ENCODE measurements at places on chromosomes 3 and 15.
A peak's percentile ranks its signal among the peaks of the same experiment; 100 is the strongest.

- no peaks in the 10 kb centered on the region for H3K27me3 ChIP-seq
- H3K27ac ChIP-seq: no peak overlapping the region
- peak; percentile 17 for DNase-seq
- no peaks in the 10 kb centered on the region for H3K36me3 ChIP-seq
These were observed 40.8 kb upstream of the BHLHE40 start for GRCh38 chr3:4938281-4938982.

DNA sequence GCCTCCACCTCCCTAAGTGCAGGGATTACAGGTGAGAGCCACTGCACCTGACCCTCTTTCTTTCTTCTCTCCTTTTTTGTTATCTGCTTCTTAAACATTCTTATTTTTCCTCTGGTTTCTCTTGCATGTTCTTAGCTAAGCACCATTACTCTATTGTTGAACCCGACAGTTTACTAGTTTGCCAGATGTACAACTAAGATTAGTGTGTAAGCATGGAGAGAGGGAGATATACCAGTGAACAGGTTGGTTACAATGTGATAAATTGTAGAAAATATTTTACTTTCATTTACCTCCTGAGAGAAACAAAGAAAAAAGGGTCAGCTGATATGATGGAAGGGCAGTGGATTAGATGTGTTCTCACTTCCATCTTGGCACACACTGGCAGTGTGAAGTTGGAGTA lies 4.9 kb downstream of the HAUS2 start:
- peaks cover 4% of the 10 kb centered on the region for H3K4me1 ChIP-seq
- H3K36me3 ChIP-seq: peaks cover 1% of the 10 kb centered on the region
- no peak overlapping the region for H3K27ac ChIP-seq
- no peaks in the 10 kb centered on the region for H3K27me3 ChIP-seq

DNA sequence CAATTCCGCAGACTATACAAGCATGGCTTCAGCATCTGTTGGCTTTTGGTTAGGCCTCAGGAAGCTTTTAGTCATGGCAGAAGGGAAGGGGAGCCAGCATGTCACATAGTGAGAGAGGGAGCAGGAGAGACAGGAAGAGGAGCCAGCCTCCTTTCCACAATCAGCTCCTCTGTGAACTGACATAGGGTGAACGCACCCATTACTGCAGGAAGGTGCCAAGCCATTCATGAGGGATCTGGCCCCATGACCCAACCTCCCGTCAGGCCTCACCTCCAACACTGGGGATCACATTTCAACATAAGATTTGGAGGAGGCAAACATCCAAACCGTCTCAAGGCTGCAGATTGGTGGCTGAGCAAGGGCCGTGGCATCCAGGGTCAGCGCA lies 106.3 kb downstream of the LRRK1 start:
- no peak for DNase-seq
- H3K36me3 ChIP-seq: no peaks in the 10 kb centered on the region
- H3K27ac ChIP-seq: no peak overlapping the region
- H3K4me1 ChIP-seq: no peaks in the 10 kb centered on the region
- H3K27me3 ChIP-seq: no peaks in the 10 kb centered on the region

DNA sequence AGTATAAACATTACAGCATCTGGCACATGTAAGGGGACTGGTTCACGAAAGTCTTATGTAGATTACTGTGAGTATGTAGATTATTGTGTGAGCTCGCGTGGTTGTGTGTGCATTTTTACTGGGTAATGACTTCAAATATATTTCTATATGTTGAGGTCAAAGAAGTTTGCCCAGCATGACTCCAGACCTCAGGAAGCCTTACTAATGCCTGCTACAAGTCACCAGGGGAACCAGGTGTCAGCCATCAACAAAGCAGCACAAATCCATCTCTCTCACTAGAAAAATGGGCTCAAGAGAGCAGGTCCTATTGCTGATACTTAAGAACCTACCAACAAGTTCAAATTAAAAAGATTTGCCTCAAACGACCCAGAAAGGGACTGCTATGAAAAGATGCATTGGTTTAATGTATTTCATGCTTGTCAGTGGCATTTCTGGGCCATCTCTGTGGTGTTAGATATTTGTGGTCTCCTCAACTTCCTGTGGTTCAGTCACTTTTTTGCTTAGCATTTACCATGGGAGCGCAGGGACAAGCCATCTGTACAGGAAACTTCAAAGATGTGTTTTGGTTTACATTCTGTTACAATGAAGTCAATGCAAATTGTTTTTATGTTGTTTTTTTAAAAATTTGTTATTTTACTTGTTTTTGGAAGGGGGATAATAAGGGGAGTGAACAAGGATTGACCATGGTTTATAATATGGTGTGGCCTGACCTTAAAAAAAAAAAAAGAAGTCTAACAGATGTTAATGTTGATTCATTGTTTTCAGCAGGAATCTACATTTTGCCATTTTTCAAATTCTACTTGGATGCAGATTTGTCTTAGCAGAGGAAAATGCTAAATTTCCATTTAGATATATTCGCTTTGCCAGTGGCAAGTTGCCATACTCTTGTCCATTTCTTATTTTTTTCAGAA lies 172.1 kb upstream of the ADAMTS9 start:
- no peaks in the 10 kb centered on the region for H3K27me3 ChIP-seq
- DNase-seq: no peak
- H3K27ac ChIP-seq: peak overlapping the region; percentile 29

DNA sequence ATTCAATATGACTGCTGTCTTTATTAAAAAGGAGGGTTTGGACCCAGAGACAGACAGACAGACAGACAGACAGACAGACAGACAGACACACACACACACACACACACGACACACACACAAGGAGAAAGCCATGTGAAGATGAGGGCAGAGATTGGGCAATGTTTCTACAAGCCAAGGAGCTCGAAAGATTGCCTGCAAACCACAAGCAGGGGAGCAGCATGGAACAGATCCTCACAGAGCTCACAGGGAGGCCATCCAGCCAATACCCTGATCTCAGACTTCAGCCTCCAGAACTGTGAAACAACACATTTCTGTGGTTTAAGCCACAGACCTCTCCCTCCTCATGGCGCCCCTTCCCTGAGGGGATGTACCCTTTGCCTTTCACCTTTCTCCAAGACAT lies 35.8 kb upstream of the ABHD2 start:
- no peak overlapping the region for H3K4me3 ChIP-seq
- no peaks in the 10 kb centered on the region for H3K36me3 ChIP-seq
- H3K27me3 ChIP-seq: no peaks in the 10 kb centered on the region
- DNase-seq: no peak
- H3K27ac ChIP-seq: no peak overlapping the region

DNA sequence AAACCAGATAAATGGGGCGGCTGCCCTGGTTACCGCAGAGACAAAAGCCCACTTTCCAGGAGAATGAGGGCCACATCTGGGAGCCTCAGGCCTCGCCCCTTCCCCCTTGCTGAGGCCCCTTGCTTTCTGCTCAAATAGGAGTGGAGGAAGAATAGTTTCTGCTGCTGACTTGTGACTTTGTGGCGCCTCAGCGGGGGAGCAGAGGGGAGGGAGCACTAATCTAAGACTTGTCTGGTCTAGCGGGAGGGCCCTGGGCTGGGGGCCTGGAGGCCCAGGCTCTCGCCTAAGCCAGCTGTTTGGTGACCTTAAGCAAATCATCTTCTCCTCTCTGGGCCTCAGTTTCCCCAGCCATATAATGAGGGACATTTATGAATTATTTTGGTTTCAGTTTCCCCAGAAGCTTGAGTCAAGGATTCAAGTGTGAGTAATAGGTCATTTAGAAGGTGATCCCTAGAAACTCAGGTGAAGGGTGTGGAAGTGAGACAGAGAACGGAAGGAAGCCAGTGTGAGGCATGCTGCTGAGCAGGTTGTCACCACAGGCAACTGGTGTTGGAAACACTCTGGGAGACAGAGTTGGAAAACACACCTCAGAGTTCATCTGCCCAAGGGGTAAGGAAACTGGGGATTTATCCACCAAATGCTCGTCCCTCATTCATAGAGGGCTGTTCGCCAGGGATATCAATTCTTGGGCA lies 25.9 kb upstream of the SMAD3 start:
- DNase-seq: peak; percentile 74
- H3K27me3 ChIP-seq: no peaks in the 10 kb centered on the region
- H3K4me3 ChIP-seq: no peak overlapping the region
- no peaks in the 10 kb centered on the region for H3K36me3 ChIP-seq
- H3K27ac ChIP-seq: peak overlapping the region; percentile 3
- H3K4me1 ChIP-seq: no peaks in the 10 kb centered on the region

- H3K4me3 ChIP-seq: no peak overlapping the region
- no peaks in the 10 kb centered on the region for H3K27me3 ChIP-seq
These were observed 23.9 kb downstream of the ALDH1L1 start for GRCh38 chr3:126156468-126156867.

- H3K4me1 ChIP-seq: no peaks in the 10 kb centered on the region
- peaks cover 35% of the 10 kb centered on the region for H3K36me3 ChIP-seq
These were observed 8.8 kb downstream of the RPL32 start for GRCh38 chr3:12832350-12833221.

- peaks cover 4% of the 10 kb centered on the region for H3K36me3 ChIP-seq
- H3K4me1 ChIP-seq: peaks cover 16% of the 10 kb centered on the region
- no peak overlapping the region for H3K4me3 ChIP-seq
- no peaks in the 10 kb centered on the region for H3K27me3 ChIP-seq
- no peak for DNase-seq
These were observed 45.5 kb downstream of the LIMD1 start for GRCh38 chr3:45640091-45640507.

All from small intestine (tissue), 16 donors.